Breast epithelium (tissue), 4 donors: ENCODE measurements at places on chromosomes 4 and X. TPM values are rescaled to one million over a fixed set of nuclear protein-coding genes. Genes with fewer than 3 reads are reported as not detected.

Gene GPR82
- 0.44 TPM for total RNA-seq

Gene PDGFRA
- total RNA-seq: 130 TPM

Gene IL15
- 5.6 TPM for total RNA-seq

DNA sequence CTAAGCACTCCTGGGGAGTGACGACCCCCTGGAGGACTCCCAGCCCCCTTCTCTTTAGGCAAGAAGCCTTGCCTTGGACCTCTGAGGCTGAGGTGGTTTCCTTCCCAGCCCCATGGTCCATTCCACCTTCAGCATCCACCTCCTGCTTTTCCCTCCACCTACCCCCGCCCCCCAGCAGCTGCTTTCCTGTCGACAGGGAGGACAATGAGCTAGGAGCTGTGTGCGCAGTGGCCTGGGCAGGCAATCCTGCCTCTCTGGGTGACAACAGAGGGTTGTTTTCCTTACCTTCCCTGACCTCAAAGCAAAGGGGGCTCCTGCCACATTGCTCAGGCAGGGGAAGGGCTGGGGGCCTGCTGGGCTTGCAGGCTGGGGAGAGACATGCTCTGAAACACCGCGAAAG lies 123.5 kb downstream of the BCOR start:
- DNase-seq: no peak

Gene RIBC1
- total RNA-seq: 2.9 TPM

Gene KLHL34
- total RNA-seq: not detected

GRCh38 chrX:72346302-72346949 lies 40.7 kb upstream of the CITED1 start:
- DNase-seq: no peak

Gene SPATA4
- 1.3 TPM for total RNA-seq

Gene WDR17
- 2.2 TPM for total RNA-seq

GRCh38 chr4:40099010-40099409 lies 42.4 kb downstream of the N4BP2 start:
- no peak for DNase-seq

DNA sequence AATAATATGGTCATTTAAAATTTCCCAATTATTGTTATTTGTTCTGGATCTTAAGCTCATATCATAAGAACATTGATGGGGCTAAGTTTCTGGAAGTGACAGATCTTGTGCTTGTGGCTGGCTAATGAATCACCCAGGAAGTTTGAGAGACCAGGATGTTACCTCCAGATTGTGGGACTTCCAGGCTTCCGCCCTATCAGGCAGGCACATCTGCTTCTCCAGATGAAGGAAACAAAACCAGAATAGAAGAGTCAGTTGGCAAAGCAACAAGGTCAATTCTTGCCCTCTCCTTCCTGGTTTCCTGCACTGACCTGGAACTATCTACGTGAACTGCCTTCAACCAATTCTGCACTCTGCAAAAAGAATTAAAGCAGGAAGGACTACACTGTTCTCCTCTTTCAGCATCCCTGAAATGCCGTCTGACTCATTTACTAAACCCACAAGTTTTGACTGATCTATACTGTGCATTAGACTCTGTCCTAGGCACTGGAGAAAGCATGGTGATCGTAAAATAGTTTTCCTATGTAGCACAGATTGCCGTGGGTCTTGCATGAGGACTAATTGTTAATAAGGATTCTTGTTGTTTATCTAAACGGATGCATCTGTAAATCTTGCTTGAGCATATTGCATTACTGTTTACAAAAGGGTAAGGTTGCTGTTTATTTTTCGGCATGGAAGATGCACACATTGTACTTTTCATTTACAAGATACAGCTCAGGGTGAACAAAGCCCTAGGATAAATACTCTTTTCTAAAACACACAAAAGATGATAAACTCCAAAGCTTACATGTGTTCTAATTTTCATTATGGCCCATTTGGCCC lies 74.6 kb downstream of the AMELX start:
- DNase-seq: no peak

GRCh38 chr4:128571747-128572146 lies 237.8 kb upstream of the JADE1 start:
- no peak for DNase-seq

DNA sequence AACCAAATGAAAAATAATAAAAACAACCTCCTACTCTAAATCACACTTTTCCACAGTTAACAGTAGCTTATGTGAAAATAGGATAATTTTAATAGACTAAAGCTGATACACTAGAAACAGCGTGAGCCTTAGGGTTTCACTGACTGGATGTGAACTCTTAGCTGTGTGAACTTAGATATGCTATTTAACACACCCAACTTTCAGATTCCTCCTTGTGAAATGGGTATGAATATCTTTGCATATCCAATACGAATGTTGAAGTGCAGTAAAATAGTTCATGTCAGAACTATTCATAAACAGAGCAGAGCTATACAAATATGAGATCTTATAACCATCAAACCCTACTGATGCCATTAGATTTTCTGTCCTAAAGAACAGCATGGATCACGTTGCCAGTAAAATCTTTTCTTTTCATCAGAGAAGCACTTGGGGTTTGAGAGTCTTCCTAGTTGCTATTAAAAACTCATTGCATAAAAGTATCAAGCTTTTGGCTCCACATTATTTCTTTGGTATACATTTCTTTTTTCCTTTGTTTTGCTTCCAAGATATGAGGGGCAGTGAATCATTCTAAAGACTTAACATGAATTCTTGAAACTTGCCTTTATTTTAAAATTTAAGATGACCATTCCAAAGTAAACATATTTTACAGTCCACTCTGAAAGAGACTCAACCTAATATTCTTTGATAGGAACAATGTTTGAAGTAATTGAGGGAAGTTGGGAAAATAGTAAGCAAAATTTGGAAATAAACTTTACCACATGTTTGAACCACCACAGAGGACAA lies 102.4 kb downstream of the CPE start:
- no peak for DNase-seq

DNA sequence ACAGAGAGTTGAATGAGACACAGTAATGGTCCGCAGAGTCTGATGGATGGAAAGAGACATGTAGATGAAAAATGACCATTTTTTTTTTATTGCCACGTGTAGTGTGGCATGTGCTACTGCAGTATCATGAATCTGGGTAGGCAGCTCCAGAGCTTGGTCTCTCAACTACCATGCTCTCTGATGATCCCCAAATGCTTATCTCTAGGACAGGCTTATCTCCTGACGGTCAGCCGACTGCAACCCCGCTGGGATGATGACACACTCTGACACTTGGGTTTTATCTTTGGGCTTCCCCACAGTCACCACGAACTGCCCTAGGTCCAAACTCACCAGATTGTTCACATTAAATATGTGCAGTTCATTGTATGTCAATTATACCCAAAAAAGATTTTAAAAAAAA lies 239.7 kb downstream of the QDPR start:
- DNase-seq: no peak

Gene DIPK2B
- total RNA-seq: 9.2 TPM

Gene TCEAL5
- 1.3 TPM for total RNA-seq
